ENCODE measurements at places on chromosomes 7 and 10.
A peak's percentile ranks its signal among the peaks of the same experiment; 100 is the strongest.

DNA sequence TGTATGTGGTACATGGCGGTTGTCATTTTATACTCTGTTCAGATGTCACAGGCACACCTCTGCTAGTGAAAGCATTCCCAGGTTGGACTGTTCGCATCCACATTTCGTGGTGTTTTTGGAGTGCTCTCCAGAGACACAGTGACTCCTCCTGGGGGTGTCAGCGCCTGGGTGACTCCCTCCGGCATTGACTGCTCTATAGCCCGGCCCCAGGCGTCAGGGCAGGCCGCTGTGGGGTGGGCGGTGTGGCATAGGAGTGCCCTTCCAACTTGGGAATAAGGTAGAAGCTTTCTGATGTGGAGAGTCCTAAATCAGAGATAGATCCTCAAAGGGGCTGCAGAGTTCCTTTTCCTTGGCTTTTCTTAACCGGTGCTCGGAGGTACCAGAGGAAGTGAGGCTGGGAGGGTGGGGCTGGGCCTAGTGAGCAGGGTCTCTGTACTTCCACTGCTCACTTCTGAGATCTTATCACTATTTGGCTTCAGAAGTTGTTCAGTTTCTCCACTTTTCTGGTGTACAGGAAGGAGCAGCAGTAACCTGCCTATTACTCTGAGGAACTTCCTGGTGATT is 32.3 kb downstream of the CCNY start:
- DNase-seq: no peak

- no peak for DNase-seq
Observed at GRCh38 chr7:130904031-130904757, 170.2 kb upstream of the KLF14 start.

DNA sequence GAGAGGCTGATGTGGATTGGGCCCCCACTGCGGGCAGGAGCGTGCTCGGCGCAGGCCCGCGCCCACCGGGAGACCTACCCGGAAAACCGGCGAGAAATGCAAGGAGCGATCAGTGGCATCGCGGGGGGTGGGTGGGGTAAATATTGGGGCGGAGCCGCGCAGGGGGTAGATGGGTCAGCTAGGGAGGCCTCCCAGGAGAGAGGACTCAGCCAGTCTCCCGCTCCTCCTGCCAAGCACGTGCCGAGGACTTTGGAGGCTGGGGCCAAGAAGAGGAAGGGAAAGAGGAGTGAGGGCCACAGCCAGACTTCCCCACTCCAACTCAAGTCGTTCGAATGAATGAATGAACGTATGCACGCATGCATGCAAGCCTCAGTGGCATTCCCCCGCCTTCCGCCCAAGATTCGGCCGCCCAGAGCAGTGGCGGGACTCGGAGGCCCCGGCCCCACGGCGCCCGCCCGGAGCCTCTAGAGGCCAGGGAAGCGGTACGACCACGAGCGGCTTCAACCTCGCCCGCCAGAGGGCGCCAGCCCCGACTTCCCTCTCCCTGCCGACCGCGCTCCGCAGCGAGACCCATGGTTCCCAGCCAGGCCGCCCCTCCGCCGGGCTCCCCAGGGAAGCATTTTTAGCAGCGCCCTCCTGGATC is 3.6 kb downstream of the NPM3 start:
- DNase-seq: peak; percentile 68

DNA sequence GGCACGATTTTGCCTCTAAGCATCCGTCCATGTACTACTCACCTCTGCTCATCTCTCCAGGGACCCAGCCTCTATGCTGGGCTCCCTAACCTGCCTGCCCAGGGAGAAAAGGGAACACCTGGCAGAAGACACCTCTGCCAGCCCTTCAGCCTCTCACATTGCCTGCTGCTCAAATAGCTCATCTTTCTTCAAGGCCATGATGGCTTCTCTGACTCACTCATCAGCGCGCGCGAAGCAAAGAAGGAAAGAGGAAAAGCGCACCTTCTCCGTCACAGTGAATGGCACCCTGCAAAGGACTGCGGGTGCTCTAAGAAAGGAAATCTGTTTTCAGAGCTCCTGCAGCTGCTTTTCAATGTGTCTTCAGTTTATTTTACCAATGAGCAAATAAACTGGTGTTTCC is 174.0 kb downstream of the PRKAG2 start:
- no peak for DNase-seq

- DNase-seq: no peak
Observed at GRCh38 chr7:94562525-94562924, 52.9 kb downstream of the CASD1 start.

- no peak for DNase-seq
Observed at GRCh38 chr7:78191475-78192079, 393.0 kb downstream of the PHTF2 start.

DNA sequence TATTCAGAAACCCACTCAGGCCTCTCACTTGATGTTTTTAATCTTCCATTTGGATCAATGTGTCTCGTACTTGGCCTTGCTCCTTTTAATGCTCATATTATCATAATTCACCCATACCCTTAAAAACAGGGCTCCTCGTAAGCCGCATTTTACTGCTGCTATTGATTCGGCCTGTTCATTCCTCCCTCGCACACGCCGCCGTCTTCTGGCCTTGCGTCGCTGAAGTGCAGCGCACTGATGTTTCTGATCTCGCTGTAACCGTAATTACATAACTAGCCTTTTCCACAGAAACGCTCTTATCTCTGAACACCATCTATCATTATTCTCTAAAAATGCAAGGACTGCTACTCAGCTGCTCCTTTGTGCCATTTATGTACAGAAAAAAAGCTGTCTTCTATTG is 544.5 kb upstream of the FOXK1 start:
- DNase-seq: no peak

DNA sequence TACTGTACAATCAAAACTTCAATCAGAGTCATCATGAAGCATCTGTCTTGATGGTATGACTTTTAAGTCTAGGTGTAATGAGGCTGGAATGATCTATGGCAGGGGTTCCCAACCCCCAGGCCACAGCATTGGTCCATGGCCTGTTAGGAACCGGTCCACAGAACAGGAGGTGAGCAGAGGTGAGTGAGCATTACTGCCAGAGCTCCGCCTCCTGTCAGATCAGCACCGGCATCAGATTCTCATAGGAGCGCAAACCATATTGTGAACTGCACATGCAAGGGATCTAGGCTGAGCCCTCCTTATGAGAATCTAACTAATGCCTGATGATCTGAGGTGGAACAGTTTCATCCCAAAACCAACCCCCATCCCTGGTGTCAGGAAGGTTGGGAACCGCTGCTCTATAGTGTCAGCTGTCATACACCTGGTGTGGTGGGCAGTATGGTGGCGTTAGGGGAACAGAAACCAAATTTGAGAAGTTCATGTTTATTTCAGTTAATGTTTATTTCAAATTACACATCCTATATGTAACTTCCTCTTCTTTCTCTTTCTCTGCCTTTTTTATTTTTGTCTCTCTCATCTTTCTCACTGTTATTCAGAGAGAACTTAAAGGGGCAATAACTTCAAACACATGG is 432.6 kb downstream of the TNS3 start:
- DNase-seq: no peak

GRCh38 chr10:110505130-110505770 is 7.5 kb downstream of the DUSP5 start:
- DNase-seq: no peak

DNA sequence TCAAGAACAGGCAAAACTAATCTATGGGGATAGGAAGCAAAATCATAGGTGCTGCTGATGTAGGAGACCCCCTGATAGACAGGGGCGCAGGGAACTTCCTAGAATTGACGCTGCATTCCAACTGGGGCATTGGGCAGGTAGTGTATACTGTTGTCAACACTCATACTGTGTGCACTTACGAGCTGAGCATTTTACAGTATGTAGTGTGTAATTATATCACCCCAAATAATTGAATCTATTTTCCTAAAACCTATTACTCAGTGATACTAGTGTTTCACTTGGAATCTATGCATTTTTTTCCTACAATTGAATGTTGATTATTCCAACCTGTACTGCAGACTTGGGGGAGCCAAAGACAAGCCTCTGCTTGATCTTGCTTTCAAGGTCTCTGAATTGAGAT is 207.0 kb upstream of the PRKCQ start:
- no peak for DNase-seq

DNA sequence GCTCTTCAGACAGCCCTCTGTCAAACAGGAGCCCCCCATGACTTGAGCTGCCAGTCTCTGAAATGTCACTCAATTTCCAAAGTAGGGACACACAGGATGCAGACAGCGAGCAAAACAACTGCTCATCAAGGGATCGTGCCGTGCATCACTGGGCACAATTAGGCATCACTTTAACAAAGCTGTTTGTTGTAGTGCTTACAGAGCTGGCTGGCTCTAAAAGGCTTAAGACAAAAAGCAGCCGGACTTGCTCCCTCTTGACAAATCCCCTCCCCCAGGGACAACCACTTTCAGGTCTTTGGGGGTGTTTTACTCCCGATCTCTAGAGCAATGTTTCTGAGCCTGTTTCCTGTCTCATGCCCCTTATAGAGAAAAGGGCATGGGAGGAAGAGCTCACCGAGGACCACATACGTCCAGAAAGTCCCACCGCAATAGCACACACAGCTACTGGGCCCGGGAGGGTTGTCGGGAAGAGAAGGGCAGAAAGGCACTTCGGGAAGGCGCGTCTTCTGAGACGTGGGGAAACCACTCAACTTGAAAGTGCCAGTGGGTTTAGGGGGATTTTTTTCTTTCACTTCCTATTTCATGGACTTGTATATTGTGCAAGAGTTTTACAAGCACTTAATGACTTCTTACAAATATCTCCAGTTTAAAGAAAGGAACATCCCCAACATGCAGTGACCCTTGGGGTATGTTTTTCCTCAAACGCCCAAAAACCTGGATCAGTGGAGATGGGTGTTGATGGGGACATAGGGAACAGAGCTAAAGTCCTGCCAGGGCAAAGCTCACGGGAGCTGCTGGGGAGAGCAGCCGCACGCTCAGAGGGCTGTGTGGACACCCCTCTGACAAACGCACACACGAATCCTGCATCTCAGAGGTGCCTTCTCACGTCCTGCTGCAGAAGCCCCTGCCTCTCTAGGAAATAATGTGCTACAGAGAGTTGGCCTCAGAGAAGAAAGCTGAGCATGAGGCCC is 27.1 kb downstream of the LRRC20 start:
- DNase-seq: no peak

- DNase-seq: no peak
Observed at GRCh38 chr10:101397140-101397539, 43.2 kb downstream of the BTRC start.

GRCh38 chr7:901041-901387 is 24.7 kb downstream of the GET4 start:
- no peak for DNase-seq

DNA sequence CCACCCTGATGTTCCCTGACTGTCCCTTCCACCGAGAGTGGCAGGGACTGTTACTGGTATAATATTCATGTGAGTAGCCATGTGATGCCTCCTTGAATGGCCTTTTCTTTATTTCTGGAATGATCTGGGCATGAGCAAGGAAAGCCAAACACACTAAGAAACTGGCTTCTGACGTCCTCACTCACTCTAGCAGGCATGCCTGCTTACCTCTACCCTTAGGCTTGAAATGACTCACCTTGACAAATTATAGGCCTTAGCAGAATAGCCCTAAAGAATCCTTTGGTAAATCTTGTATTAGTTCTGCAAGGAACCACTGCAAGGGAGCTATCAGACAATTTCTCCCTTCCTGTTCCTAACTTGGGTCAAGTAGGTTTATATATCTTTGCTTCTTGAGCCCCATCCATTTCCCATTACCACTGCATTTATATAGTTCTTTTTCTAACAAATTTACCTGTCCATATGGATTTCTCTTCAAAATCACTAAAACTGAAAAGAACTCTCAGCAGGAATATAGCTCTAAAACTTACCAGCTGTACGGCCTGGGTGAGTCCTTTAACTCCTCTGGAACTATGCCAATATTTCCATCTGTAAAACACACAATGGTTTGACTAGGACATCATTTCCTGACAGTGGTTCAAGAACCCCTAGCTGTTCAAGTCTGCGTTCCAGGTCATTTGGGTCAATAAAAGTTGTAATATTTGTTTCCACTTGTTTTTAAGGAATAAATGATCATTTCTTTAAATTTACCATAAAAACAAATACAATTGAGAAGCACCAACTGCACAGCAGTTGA is 13.0 kb upstream of the NDUFA5 start:
- DNase-seq: no peak

- DNase-seq: no peak
Observed at GRCh38 chr7:7261863-7262262, 79.5 kb downstream of the C1GALT1 start.

GRCh38 chr10:14116837-14117236 is 213.9 kb downstream of the FRMD4A start:
- no peak for DNase-seq

DNA sequence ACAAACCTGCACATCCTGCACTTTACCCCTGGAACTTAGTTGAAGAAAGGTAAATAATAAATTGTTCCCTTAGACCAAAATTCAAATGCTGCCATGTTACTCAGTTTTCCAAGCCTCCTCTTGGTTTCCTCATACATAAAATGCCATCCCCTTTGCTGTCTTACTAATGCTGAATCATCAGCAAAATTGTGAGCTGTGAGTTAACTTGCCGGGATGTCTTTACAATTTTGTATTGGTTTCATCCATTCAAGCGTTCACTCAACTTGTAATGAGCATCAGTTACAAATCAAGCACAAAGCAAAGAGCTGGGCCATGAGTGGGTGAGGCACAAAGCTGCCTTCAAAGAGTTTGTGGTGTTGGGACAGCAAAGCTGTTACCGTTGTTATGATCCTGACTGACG is 395.8 kb upstream of the ZMIZ1 start:
- no peak for DNase-seq

GRCh38 chr7:93559639-93560491 is 14.7 kb downstream of the CALCR start:
- DNase-seq: no peak

DNA sequence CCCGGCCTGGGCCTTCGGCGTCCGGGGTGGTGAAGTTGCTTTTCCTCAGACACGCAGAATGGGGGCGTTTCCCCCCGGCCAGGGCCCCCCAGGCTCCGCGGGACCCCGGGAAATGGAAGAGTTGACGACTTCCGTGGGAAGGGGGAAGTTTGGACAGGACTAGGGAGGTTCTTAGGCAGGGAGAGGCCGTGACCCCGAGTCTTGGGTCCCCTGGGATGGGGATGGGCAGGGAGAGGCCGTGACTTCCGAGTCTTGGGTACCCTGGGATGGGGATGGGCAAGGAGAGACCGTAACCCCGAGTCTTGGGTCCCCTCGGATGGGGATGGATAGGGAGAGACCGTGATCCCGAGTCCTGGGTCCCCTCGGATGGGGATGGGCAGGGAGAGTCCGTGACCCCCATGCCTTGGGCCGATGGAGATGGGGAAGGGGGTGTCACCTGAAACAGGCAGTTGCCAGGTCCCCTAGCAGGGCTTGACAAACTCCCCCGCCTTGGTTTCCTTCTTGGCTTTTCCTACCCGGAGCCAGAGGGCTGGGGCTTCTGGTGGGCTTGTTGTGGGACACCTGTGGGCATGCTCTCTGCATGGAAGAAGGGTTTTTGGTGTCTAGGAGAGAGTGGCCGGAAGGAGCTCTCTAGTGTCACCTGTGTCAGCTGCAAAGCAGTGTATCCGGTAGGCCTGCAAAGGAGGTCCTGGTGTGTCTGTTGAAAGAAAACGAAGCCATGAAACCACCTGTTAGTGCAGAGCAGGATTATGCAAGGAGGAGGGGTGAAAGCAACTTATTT is 1.1 kb downstream of the TRRAP start:
- peak; percentile 33 for DNase-seq
